ENCODE measurements at places on chromosomes 11 and 22. TPM values are rescaled to one million over a fixed set of nuclear protein-coding genes. Genes with fewer than 3 reads are reported as not detected.

Gene GPR83
- not detected for total RNA-seq

Gene CARD16
- not detected for total RNA-seq

Gene POTEH
- not detected for total RNA-seq

Gene ADM2
- total RNA-seq: 0.64 TPM

Gene CYTH4
- total RNA-seq: 1.5 TPM
